Activated CD4-positive, alpha-beta T cell treated with anti-CD3 and anti-CD28 coated beads for 24 hours (primary cell): ENCODE measurements at places on chromosomes 2 and 18.

DNA sequence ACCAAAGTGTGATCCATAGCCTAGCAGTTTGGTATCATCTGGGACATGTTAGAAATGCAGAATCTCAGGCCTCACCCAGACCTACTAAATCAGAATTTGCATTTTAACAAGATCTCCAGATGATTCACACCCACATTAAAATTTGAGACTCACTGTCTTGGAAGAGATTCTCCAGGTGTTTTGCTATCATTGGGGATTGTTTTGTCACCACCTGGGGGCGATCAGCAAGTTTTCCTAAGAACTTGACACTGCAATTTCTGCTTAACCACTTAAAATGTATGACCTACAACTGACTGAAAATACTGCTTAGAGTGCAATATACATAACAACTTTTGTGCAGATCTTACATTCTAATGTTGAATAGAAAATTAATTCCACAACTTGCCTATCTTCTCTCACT is 18.9 kb upstream of the ITGA4 start:
- DNase-seq: no peak

GRCh38 chr2:144512891-144513351 is 7.0 kb downstream of the ZEB2 start:
- no peak for DNase-seq

DNA sequence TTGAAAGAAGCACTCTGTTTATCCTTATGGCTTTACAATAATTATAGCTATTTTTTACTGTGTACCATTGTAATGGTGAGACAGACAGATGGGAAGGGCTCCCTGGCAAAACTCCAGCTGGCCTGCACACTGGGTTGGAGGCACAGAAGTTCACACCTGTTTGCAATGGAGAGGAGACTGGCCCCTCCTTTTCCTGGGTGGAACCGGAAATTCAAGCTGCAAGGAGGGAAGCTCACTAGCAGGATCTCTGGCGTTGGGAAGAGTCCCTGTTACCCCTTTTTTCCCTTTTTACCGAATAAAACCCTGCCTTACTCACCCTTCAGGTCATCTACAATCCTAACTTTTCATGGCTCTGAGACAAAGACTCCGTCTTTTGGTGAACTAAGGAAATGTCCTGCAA is 100.3 kb upstream of the TFPI start:
- no peak for DNase-seq

DNA sequence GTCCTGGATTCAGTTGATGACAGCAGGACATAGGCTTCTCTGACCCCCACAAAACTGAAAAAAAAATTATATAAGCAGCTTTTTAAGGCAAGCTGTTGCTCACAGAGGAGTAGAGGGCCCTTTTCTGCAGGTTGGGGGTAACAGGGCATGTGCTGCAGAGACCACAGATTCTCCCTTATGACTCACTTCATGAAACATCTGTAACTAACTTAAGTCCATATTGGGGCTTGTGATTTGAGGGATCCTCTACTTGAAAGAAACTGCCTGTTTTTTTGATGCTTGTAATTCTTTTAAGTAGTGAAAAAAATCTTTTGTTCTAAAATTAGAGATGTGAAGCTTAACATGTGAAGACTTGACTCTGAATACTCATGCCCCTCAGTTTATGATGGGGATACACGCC is 33.4 kb downstream of the XRCC5 start:
- DNase-seq: no peak

- DNase-seq: no peak
Measured at GRCh38 chr2:240146627-240147278, 6.3 kb upstream of the OTOS start.

DNA sequence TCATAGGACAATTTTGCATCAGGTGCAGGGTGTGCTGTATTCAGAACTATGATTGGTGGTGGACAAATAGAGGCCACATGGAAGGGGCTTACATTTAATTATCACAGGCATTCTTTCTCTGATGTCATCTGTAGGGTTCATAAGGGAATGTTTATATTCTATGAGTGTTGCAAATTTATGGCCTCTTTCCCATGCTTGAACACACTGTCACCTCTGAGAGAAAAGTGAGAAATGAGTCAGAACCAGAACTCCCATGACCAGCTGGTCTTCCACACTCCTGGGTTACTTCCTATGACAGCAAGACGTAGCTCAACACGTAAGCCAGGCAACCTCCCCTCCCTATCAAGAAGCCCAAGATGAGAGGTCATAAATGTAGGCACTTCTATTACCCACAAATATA is 310.8 kb downstream of the PIEZO2 start:
- DNase-seq: no peak
